Activated CD4-positive, alpha-beta T cell treated with anti-CD3 and anti-CD28 coated beads, Interleukin-2, amount 10 ng/mL, durations not matched to agents 7 days and 5 days (primary cell): ENCODE measurements at places on chromosomes 11 and 22. TPM values are rescaled to one million over a fixed set of nuclear protein-coding genes. Genes with fewer than 3 reads are reported as not detected.

GRCh38 chr11:43709689-43710088, 29.2 kb downstream of the HSD17B12 start:
- H3K27me3 ChIP-seq = no peaks in the 10 kb centered on the region
- H3K36me3 ChIP-seq = peaks cover 6% of the 10 kb centered on the region
- no peaks in the 10 kb centered on the region for H3K4me1 ChIP-seq

DNA sequence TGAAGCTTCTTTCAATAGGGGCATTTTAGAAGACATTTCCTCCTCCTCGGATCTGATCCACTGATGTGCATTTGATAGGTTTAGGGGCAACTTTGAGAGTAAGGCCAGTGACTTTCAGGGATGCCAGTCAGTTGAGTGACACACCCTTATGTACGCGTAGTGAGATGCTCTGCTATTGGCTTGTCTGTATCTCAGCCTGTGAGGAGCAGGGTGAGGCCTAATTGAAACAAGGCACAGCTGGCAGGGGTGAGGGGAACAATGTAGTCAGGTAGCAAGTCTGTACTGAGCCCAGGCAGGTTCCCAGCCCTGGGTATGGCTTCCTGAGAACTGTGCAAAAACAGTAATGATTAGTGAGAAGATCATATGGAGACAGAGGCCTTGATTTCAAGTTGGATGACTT, 61.5 kb downstream of the STIM1 start:
- H3K4me3 ChIP-seq = no peak overlapping the region
- H3K4me1 ChIP-seq = peaks cover 69% of the 10 kb centered on the region
- peaks cover 39% of the 10 kb centered on the region for H3K36me3 ChIP-seq
- no peaks in the 10 kb centered on the region for H3K27me3 ChIP-seq
- DNase-seq = no peak
- H3K27ac ChIP-seq = peak overlapping the region; percentile 81

DNA sequence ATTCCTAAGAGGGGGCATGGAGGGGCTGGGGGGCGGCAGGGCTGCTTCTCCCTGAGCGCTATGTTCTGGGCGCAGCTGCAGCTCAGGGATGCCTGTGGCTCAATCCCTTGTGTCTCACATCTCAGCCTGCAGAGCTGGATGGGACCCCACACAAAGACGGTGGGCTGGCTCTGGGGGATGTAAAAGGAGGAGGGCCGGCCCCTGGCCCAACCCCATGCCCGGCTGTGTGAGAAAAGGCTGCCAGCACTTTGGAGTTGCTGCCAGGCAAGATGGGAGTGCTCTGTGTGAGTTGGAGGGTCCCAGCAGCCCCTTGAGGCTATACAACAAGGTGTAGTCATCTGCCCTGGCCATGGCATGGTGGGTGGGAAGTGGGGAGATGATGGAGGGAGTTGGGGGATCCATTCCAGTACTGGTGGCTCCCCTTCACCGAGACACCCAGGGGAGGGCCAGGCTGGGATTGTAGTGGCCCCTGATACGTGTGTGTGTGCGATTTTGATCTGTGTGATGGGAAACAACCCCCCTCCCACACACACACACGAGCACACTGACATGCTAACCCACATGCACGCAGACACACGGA, 1.3 kb upstream of the TBX10 start:
- H3K27me3 ChIP-seq = no peaks in the 10 kb centered on the region
- H3K4me3 ChIP-seq = no peak overlapping the region
- no peak for DNase-seq
- H3K27ac ChIP-seq = no peak overlapping the region
- peaks cover 14% of the 10 kb centered on the region for H3K4me1 ChIP-seq

GRCh38 chr11:128604723-128605122, 17.4 kb upstream of the ETS1 start:
- H3K4me3 ChIP-seq = no peak overlapping the region
- DNase-seq = no peak
- H3K36me3 ChIP-seq = no peaks in the 10 kb centered on the region
- H3K27me3 ChIP-seq = no peaks in the 10 kb centered on the region

DNA sequence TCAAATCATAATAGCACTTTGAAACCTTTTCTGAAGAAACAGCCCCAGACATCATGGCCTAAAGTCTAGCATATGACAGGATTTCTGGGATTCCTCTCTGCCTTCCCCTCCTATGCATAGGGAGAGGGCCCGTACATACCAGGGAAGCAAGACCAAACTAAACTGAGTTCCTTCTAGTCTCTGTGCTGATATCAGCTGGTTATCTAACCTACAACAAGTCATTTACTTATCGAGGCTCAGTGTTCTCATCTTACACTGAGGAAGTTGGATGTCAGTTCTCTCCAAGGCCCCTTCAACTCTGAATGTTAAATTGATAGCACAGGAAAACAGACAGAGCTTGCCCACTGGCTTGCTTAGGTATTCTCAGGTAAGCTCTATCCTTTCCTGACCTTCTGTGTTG, 17.0 kb upstream of the GRIK4 start:
- peaks cover 11% of the 10 kb centered on the region for H3K27me3 ChIP-seq
- H3K4me1 ChIP-seq = no peaks in the 10 kb centered on the region
- no peak for DNase-seq
- no peak overlapping the region for H3K27ac ChIP-seq

- H3K27ac ChIP-seq = no peak overlapping the region
- H3K4me3 ChIP-seq = no peak overlapping the region
- H3K27me3 ChIP-seq = no peaks in the 10 kb centered on the region
These were observed 92.7 kb downstream of the FDX1 start for GRCh38 chr11:110522471-110522870.

DNA sequence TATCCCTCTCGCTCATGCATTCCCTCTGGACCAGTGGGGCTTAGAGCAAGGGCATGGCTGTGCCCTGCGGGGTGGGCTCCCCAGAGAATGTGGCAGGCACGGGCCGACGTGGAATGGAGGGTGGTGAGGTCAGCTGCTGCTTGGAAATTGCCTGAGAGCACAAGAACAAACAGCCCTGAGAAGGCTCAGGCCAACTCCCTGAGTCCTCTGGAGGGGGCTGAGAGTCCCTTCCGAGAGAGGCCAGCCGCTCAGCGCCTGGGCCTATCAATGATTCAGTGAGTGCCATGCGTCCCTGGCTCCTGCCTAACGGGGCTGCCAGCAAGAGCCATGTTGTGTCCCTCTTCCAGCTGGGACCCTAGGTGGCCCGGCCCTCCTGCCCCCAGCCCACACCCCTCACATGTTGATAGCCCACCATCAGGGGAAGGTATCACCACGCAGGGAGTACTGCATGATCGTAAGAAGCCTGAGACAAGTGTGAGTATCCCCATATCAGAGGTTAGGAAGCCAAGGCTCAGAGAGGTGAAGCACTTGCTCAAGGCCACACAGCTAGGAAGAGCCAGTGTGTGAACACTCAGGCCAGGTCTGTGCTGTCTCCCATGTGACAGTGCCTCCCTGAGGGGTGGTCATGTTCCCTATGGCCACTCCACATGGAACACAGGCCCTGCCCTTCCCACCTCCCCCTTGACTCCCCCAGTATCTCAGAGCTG, 55.8 kb downstream of the NECTIN1 start:
- H3K27me3 ChIP-seq = no peaks in the 10 kb centered on the region
- no peaks in the 10 kb centered on the region for H3K36me3 ChIP-seq
- DNase-seq = no peak
- no peak overlapping the region for H3K4me3 ChIP-seq
- H3K27ac ChIP-seq = no peak overlapping the region

DNA sequence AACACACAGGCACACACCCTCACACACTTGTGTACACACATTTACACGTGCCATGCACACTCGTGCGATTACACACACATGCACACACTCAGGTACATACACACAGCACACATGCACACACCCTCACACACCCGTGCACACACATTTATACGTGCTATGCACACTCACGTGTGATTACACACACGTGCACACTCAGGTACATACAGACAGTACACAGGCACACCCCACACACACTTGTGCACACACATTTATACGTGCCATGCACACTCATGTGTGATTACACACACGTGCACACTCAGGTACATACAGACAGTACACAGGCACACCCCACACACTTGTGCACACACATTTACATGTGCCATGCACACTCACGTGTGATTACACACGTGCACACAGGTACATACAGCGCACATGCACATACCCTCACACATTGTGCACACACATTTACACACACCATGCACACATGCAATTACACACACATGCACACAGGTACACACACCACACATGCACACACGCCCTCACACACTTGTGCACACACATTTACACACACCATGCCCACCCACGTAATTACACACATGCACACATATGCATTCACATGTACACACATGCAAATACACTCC, 4.6 kb downstream of the IFITM10 start:
- peaks cover 21% of the 10 kb centered on the region for H3K27me3 ChIP-seq
- no peak overlapping the region for H3K27ac ChIP-seq
- H3K4me3 ChIP-seq = no peak overlapping the region
- H3K4me1 ChIP-seq = peaks cover 10% of the 10 kb centered on the region

- H3K4me3 ChIP-seq = no peak overlapping the region
- peaks cover 78% of the 10 kb centered on the region for H3K36me3 ChIP-seq
- no peak overlapping the region for H3K27ac ChIP-seq
- no peak for DNase-seq
These were observed 16.2 kb downstream of the MADD start for GRCh38 chr11:47285969-47286770.

- DNase-seq = no peak
- no peaks in the 10 kb centered on the region for H3K27me3 ChIP-seq
- no peaks in the 10 kb centered on the region for H3K36me3 ChIP-seq
- no peak overlapping the region for H3K4me3 ChIP-seq
- H3K27ac ChIP-seq = no peak overlapping the region
- no peaks in the 10 kb centered on the region for H3K4me1 ChIP-seq
These were observed 197.0 kb downstream of the GUCY1A2 start for GRCh38 chr11:106821291-106821690.

GRCh38 chr22:35708453-35708852, 9.2 kb upstream of the APOL5 start:
- peaks cover 7% of the 10 kb centered on the region for H3K27me3 ChIP-seq
- no peak for DNase-seq
- H3K4me1 ChIP-seq = no peaks in the 10 kb centered on the region
- H3K36me3 ChIP-seq = no peaks in the 10 kb centered on the region
- H3K4me3 ChIP-seq = no peak overlapping the region

DNA sequence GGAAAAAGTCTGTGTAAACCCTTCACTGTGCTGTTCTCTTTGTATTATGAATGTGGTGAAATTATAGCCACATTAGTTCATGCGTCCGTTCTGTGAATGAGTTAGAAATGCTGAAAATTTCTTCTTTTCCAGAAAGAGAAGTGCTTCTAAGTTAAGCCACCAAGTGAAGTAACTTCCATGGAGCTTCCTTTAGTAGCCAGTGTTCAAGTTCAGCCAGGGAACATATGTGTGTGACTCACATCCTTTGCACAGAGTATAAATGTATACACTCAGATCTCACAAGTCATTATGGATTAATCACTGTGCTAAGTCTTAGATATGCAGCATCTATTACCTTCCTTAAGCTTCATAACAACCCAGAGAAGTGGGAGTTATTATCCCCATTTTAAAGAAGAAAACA, 3.1 kb upstream of the MMP8 start:
- H3K36me3 ChIP-seq = no peaks in the 10 kb centered on the region
- H3K4me3 ChIP-seq = no peak overlapping the region
- no peak for DNase-seq
- no peaks in the 10 kb centered on the region for H3K27me3 ChIP-seq

- peaks cover 14% of the 10 kb centered on the region for H3K4me1 ChIP-seq
- DNase-seq = no peak
- no peak overlapping the region for H3K4me3 ChIP-seq
- H3K27me3 ChIP-seq = no peaks in the 10 kb centered on the region
- H3K27ac ChIP-seq = no peak overlapping the region
- H3K36me3 ChIP-seq = peaks cover 2% of the 10 kb centered on the region
These were observed 26.2 kb downstream of the UBASH3B start for GRCh38 chr11:122681735-122682134.

- no peaks in the 10 kb centered on the region for H3K27me3 ChIP-seq
- no peak overlapping the region for H3K4me3 ChIP-seq
- no peaks in the 10 kb centered on the region for H3K4me1 ChIP-seq
- no peaks in the 10 kb centered on the region for H3K36me3 ChIP-seq
- no peak for DNase-seq
These were observed 222.5 kb upstream of the KIRREL3 start for GRCh38 chr11:127223026-127223425.

- peaks cover 7% of the 10 kb centered on the region for H3K27me3 ChIP-seq
- H3K27ac ChIP-seq = no peak overlapping the region
- H3K4me3 ChIP-seq = no peak overlapping the region
- no peak for DNase-seq
- peaks cover 17% of the 10 kb centered on the region for H3K4me1 ChIP-seq
- H3K36me3 ChIP-seq = no peaks in the 10 kb centered on the region
These were observed 1.4 kb upstream of the VPREB1 start for GRCh38 chr22:22243033-22243680.

DNA sequence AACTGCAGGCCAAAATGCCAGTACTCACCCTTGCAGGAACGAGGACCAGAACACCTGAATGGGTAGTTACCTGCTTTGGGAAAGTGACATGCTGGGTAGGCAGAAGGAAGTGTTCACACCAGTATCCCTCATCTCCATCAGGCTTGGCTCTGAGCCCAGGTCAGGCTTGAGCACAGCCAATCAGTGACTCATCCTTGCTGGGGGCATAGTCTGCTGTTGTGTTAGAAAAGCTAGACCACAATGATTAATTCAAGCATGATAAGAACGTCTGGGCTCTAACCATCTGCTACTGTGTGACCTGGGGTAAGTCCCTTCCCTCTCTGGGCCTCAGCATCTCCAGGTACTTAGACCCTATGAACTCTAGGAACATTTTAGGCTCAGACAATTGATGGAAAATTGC, 450.4 kb downstream of the MIAT start:
- no peak overlapping the region for H3K4me3 ChIP-seq
- no peaks in the 10 kb centered on the region for H3K36me3 ChIP-seq
- no peaks in the 10 kb centered on the region for H3K4me1 ChIP-seq

DNA sequence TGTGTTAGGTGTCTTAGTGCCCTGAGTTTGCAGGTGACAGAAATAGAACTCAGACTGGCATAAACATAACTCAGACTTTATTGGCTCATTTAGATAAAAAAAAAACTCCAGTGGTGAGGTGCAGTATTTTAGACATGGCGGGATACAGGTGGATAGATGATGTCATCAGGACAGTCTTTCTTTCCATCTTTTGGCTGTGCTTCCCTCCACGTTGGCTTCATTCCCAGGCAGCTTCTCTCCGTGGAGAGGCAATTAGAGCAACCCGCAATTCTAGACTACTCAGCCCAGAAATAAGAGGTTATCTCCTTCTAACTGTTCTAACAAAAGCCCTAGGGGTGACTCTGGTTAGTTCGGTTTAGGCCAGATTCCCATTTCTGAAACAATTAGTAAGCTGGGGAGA, 40.5 kb downstream of the NCAM1 start:
- H3K4me3 ChIP-seq = no peak overlapping the region
- H3K36me3 ChIP-seq = no peaks in the 10 kb centered on the region
- H3K27me3 ChIP-seq = peaks cover 2% of the 10 kb centered on the region
- H3K27ac ChIP-seq = no peak overlapping the region
- no peak for DNase-seq

GRCh38 chr11:63770763-63771162, 2.2 kb upstream of the ZFTA start:
- H3K27me3 ChIP-seq = peaks cover 30% of the 10 kb centered on the region
- no peak overlapping the region for H3K4me3 ChIP-seq
- H3K27ac ChIP-seq = no peak overlapping the region
- no peak for DNase-seq

MS4A15 gene
- total RNA-seq = not detected

C11orf16 gene
- not detected for total RNA-seq

APBB1 gene
- 58.2 TPM for total RNA-seq

ANO3 gene
- not detected for total RNA-seq

RASSF10 gene
- not detected for total RNA-seq

SLC35F2 gene
- 7.7 TPM for total RNA-seq

SPON1 gene
- 1.6 TPM for total RNA-seq

GDPD4 gene
- total RNA-seq = not detected

CALCA gene
- total RNA-seq = not detected

OR4A47 gene
- not detected for total RNA-seq

RNF121 gene
- 26.4 TPM for total RNA-seq

CHST1 gene
- total RNA-seq = not detected

TRIM51 gene
- not detected for total RNA-seq

IFITM10 gene
- total RNA-seq = 1.3 TPM

PANX2 gene
- 0.10 TPM for total RNA-seq

API5 gene
- 124 TPM for total RNA-seq

SPDYC gene
- total RNA-seq = not detected
